ENCODE measurements at places on chromosomes 3 and 15.
A peak's percentile ranks its signal among the peaks of the same experiment; 100 is the strongest.

- peak; percentile 89 for DNase-seq
These were observed 80.6 kb downstream of the CCR1 start for GRCh38 chr3:46127503-46127902.

DNA sequence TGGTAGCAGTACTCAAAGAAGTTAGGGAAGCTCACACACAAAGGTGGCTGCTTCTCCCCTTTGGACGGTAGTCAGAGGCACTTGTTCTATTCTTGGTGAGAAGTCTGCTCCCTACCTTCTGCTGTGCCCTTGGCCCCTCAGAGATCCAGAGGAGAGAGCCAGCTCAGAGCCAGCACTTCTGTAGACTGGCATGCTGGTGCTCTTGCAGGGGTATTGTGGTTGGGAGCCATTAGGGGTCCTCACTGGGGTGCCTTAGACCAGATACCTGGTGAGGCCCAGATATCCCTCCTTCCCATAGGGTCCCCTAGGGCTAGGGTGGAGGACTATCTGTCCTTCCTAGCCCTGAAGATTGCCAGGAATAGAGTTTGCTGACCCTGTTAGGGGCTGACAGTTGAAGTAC, 140.6 kb downstream of the EEFSEC start:
- DNase-seq, result no peak

DNA sequence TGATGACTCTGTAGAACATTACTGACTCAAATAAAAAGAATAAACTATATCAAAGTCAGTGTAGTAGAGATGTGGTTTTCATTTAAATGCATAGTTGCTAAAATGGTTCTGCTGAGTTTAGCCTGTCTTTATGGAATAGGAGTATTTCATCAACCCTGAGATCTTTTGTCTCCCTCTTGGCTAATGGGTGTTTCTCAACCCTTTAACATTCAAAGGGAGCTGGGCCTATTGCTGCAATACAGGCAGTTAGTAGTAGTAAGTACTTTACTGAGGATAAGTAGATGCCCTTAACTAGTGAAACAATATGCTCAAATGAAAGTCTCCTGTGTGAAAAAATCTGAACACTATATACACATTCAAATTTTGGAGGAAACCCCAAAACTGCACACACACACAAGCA, 184.7 kb upstream of the TTC14 start:
- peak; percentile 15 for DNase-seq

- DNase-seq, result no peak
These were observed 74.2 kb upstream of the ABHD17C start for GRCh38 chr15:80620931-80621330.

DNA sequence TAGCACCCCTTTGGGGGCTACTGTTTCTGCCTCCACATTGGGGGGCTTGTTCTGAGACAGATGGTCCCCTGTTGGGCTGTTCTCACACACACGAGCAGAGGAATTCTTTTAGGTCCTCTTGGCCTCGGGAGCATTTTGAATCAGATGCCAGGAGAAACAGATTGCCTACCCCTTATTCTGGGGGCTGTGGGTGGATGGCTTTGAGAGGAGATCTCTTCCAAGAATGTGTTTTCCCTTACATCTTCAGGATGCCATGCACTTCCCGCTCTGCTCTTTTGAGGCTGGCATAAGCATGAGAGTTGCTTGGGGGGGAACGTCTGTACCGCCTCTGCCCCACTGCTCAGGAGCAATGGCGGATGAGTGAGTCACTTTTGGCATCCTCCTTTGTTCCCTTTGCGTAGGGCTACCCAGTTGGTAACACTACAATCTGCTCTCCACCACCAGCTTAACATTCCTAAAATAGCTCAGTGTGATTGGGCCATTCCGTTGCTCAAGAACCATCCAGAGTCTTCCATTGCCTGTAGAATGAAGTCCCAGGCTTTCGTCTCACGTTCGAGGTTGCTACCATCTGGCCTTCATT, 154.4 kb downstream of the RPLP1 start:
- peak; percentile 36 for DNase-seq

GRCh38 chr15:57495554-57496165, 96.0 kb upstream of the MYZAP start:
- DNase-seq, result peak; percentile 89

GRCh38 chr3:119657887-119658702, 2.3 kb downstream of the POPDC2 start:
- DNase-seq, result no peak

- no peak for DNase-seq
These were observed 202.8 kb downstream of the PLCL2 start for GRCh38 chr3:17087509-17087908.

DNA sequence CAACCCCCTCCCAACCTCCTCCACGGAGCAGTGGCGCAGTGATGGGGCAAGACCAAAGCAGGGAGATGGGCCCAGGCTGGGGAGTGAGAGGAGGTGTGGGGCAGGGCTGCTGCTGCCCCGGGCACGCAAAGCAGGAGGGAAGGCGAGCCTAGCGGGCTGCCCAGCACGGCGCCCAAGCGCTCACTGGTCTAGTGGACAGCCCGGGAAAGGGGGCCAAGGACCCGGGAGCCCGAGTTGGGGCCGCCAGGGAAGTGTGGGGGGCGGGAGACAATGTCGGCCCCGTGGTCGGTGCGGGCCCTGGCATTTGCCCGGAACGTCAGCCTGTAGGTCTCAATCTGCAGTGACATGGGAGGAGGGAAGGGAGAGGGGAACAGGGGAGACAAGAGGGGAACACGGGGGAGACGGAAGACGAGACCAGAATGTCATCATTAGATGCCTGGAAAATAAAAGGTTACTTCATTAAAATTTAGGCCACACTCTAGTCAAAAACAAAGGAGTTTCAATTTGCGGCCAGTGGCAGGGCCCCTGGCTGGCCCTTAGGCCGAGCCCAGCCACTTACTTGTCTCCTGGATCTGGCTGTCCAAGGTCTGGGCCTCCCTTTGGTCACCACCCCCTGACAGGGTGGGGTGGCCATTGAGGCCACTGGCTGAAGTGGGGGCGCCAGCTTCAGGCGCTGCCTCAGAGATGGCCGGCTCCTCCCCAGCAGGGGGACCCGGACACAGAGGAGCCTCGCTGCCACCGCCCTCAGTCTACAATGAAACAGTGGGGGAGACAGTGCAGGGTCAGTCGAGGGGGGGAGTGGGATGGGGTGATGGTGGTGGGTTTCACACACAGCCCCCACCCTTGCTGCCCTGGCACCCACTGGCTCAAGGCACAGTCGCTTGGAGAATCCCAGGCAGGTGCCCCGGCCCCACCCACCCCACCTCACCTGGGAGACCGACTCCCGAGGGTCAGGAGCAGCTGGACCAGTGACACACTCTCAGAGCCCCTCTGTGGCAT, 50.0 kb downstream of the DHX30 start:
- no peak for DNase-seq

GRCh38 chr15:85581495-85581894, 201.1 kb downstream of the AKAP13 start:
- no peak for DNase-seq

GRCh38 chr15:75109736-75110130, 86.3 kb downstream of the PPCDC start:
- DNase-seq, result no peak

- no peak for DNase-seq
These were observed 483.8 kb downstream of the TUSC7 start for GRCh38 chr3:117193390-117193789.

DNA sequence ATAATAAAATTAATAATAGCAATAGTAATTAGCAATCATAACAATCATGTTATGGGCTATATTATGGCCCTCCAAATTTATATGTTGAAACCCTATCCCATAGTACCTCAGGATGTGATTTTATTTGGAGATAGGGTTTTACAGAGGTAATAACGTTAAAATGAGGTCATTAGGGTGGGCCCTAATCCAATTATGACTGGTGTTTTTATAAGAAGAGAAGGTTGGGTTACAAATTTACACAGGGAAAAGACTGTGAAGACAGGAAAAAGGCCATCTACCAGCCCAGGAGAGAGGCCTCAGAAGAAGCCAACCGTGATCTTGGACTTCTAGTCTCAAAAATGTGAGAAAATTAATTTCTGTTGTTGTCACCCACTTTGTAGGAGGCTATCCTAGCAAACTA, 353.1 kb downstream of the CHL1 start:
- no peak for DNase-seq

- DNase-seq, result no peak
These were observed 602.1 kb downstream of the VGLL3 start for GRCh38 chr3:86388820-86389219.

DNA sequence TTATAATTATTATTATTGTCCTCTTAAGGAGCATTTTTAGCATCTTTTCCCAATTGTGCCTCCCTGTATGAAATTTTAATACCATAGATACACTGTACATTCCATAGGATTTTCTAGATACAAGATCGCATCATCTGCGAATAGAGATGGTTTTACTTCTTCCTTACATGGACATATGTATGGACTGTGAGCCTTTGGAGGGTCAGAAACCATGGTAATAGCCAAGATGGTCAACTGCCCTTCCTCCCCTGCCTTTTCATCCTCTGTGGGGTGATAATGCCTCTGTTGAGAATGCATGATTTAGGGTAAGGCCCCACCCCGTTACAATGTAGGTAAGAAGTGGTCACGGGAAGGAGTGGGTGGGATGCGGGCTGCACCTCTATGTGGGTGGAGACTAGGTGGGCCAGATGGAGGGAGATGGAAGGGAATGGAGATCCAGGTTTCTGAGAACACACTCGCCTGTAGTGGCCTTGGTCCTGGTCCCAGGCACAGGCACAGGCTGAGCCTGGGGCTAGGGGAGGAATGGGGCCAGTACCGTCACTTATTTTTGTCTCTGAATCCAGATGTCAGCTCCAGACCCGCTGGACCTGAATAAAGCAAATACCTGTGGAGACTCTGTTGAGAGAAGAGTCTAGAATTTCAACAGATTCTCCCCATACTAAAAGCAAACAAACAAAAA, 31.7 kb downstream of the GOLGA6A start:
- no peak for DNase-seq

DNA sequence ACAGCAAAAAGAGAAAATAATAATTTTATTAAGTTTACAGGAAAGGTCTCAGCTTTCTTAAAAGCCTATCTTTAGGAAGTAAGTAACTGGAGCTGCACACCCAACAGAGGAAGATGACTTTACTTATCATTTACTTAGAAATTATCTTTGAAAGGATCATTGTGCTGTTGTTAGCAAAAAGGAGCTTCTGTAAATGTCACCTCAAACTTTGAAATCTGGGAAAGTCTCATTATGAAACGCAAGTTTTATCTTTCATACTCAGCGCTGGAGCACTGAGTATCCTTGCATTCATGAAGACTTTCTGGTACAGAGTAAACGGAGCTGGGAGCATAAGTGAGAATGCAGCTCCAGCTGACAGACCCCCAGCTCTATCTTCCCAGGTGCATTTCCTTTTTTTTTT, 491.2 kb upstream of the TPRG1 start:
- DNase-seq, result no peak

- peak; percentile 18 for DNase-seq
These were observed 289.0 kb upstream of the RASGRP1 start for GRCh38 chr15:38853608-38854007.

DNA sequence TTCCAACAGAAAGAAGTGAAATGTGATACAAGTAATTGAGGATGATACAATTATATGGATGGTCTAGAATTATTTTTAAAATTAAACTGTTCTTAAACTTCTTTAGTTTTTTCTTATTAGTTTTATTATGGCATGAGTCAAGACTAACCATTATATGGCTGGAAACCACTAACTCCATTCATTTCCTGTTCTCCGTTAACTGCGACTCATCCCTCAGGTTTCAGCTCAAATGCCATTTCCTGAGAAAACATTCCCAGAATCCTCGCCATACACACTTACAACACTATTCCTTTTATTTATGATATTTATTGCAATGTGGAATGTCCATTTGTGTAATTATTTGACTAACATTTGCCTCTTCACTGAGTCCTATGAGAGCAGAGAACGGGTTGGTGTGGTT, 394.1 kb downstream of the SOX2 start:
- DNase-seq, result peak; percentile 22

DNA sequence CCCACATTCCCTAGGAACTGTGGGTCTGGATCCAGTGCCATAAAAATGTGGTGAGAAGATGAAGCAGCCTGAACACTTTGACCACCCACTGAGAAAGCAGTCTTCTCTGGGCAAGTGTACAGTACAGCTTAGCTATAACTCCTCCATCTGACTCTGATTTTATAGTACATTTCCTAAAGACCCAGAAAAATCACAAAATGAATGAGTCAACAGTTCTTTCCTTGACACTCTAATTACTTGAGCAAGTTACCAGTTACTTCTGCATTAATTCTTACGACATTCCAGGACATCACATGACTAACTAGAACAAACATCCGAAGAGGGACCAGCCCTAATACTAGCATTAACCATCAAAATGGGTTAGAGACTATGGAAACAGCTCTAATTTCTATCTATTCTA, 148.1 kb upstream of the PEX5L start:
- DNase-seq, result no peak

GRCh38 chr3:49173116-49173791, 1.9 kb downstream of the KLHDC8B start:
- no peak for DNase-seq

DNA sequence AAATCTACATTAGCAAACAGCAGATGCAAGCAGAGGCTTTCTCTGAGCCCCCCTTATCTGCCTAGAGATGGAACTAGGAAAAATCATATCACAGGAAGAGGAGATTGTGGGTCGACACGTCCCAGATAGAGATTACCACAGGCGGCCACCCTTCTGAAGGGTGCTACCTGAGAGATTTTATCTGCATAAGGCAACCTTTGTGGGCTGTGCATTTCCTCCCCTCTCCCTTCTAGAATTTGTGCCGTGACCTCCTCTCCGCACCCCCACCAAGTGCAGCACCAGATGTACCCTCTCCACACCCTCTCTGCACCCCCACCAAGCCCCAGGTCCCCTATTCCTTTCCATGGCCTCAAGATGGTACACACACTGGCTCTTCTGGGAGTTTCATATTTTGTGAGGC, 27.4 kb downstream of the METTL6 start:
- DNase-seq, result no peak

- no peak for DNase-seq
These were observed 9.4 kb downstream of the ZSCAN29 start for GRCh38 chr15:43361313-43361903.

GRCh38 chr3:81433675-81434074, 327.8 kb downstream of the GBE1 start:
- DNase-seq, result no peak

- no peak for DNase-seq
These were observed 313.2 kb upstream of the THBS1 start for GRCh38 chr15:39267685-39268084.

Measured in NCI-H226 (cell line).